ENCODE measurements at places on chromosomes 4 and X. TPM values are rescaled to one million over a fixed set of nuclear protein-coding genes. Genes with fewer than 3 reads are reported as not detected.

DNA sequence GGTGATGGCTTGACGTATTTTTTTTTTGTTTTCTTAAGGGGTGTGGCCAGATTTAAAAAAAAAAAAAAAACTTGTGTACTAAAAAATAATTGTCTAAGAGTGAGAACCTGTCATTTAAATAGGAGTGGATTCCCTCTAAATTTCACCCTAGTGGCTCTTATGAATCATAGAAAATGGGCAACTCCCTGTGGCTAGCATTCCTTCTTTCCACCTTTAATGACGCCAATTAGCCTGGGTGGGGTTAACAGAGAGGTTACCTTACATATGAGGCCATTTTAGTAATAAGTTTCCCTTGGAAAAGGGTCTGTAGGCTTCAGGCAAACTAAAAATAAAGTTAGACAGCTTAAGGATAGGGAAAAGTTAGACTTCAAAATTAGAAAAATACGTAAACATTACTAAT, 223.5 kb upstream of the FAM241A start:
- no peak for DNase-seq

DNA sequence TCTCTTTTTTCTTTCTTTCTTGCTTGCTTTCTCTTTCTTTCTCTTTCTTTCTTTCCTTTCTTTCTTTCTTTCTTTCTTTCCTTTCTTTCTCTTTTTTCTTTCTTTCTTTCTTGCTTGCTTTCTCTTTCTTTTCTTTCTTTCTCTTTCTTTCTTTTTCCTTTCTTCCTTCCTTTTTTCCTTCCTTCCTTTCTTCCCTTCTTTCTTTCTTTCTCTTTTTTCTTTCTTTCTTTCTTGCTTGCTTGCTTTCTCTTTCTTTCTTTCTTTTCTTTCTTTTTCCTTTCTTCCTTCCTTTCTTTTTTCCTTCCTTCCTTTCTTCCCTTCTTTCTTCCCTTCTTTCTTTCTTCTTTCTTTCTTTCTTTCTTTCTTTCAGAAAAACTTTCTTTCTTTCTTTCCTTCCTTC, 108.1 kb upstream of the SHOX start:
- no peak for DNase-seq

- DNase-seq: no peak
These were observed 34.6 kb upstream of the SLC9A7 start for GRCh38 chrX:46793386-46794143.

- no peak for DNase-seq
These were observed 3.2 kb downstream of the ACOX3 start for GRCh38 chr4:8437281-8437680.

DNA sequence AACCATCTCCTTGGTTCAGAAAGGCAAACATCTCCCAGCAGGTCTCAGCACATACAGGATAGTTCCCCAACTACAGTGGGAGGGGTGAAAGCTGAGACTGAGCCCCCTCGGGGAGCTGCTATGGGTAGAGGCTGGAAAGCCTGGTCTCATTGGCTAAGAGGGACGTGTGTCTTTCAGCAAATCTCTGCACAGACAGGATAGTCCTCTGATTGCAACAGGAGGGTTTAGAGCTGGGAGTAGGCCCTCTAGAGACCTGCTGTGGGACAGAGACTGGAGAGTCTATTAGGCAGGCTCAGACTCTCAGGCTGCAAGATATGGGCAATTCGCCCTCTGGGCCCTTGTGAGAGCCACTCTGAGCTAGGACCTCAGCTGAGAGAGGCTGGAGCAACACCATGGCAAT, 271.6 kb upstream of the GALNT7 start:
- no peak for DNase-seq

- no peak for DNase-seq
These were observed 50.1 kb upstream of the CDKN2AIP start for GRCh38 chr4:183394166-183394951.

GRCh38 chr4:138911909-138912703, 103.5 kb upstream of the NOCT start:
- DNase-seq: peak; percentile 71

- no peak for DNase-seq
These were observed 17.0 kb downstream of the GASK1B start for GRCh38 chr4:158155656-158156356.

Gene ATOH1
- total RNA-seq: not detected

Gene PRAF2
- 4.2 TPM for total RNA-seq

Gene HERC6
- total RNA-seq: 1.3 TPM
